ENCODE measurements at places on chromosomes 16 and 17. TPM values are rescaled to one million over a fixed set of nuclear protein-coding genes. Genes with fewer than 3 reads are reported as not detected.

DNA sequence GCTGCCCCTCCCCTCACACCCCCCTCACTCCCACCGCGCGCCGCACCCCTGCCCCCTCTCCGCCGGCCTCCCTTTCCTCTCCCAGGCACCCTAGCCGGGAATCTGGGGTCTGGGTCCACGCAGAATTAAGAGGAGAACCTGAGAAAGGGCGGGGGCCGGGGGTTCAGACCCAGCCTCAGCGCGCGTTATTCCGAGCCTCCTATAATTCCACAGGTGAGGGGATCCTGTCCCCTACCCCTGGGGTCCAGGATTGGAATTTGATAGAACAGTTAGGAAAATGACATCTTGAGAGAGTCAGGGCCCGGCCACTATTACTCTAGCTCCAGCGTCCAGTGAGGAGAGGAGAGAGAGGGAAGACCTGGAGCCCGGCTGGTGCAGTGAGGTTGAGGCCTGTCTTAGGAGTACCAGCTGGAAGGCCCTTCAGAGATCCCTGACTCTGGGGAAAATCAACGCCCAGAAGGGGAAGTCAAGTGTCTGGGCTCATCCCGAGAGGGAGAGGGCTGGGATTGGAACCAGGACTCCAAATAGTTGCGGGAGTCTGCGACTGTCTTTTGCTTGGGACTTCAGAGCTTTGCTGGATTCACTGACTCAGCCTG lies 17.3 kb downstream of the GRB7 start:
- no peak for DNase-seq

DNA sequence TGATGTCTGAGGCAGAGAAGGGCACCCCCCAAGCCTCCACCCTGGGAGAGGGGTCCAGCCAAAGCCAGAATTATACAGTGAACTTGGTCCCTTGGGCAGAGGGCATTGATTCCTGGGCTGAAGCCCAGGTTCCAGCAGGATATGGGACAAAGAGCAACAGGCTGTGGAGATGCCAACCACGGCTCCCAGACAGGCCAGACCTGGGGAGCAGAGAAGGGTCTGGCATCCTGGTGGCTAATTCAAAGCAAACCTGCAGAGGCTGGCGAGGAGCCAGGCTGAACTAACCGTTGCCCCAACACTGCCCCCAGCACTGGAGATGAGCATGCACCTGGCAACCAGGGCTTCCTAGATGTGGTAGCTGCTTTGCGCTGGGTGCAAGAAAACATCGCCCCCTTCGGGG lies 3.0 kb downstream of the CES3 start:
- DNase-seq: no peak

The CREBBP gene
- total RNA-seq: 59.6 TPM

DNA sequence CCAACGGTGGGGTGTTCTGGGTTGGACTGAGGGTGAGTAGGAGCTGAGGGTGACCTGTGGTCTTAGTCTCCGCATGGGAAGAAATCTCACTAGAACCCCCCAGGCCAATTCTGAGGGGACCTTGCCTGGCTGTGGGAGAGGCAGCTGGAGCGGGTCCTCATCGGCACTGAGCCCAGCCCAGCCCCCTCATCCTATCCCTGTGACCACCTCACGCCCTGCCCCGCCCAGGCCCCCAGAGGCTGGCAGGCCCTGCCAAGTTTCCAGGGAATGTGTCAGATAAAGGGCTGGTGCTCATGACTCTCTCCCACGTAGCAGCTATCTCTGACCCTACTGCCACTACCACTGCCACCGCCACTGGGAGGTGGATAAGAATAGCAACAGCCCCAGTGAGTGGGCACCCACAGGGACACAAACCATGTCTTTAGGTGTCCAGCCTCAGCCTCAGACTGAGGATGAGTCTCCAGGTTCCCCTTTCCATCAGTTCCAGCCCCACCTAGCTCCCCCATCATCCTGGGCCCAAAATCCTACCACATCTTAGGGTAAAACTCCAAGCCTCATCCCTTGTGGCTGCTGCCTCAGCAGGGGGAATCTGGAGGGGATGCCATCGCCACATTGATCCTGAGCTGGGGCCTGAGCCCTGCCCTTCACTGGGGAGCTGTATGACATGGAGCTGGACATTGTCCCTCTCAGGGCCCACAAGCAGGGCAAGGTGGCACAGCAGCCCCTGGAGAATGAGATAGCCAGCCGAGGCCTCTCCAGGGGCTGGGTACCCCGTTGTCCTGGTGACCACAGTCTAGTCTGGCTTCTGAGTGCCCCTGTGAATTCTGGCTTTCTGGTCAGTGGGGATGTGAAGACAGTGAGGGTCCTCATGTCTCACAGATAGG lies 14.9 kb downstream of the CDH16 start:
- DNase-seq: no peak

The CCL3 gene
- not detected for total RNA-seq

The CD7 gene
- total RNA-seq: not detected

The CASKIN1 gene
- total RNA-seq: 0.18 TPM

DNA sequence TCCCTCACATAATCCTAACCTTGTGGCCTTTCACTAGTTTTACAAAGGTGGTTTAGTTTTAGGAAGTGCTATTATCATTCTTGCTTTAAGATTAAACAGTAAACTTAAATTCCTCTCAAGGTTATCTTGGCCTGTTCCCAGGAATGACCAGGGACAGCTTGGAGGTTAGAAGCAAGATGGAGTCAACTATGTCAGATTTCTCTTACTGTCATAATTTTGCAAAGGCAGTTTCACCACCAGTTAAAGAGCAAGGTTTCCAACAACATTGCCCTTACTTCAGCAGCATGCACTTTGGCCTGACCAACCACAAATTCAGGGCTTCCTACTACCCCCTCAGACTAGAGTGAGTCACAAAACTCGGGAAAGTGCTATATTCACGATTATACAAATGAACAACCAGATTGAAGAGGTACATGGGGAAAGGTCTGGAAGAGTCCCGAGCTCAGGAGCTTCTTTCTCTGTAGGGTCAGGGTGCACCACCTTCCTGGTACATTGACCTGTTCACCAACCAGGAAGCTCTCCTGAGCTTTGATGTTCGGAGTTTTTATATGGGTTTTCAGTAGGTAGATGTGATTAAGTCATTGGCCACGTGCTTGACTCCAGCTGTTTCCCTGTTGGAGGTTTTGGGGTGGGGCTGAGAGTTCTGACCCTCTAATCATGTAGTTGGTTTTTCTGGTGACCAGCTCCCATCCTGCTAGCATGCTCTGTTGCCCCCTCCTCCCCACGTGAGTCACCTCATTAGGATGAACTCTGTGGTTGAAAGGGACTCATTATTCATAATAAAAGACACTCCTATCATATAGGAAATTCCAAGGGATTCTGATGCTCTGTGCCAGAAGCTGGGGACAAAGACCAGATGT lies 19.4 kb downstream of the RHOT1 start:
- DNase-seq: no peak

GRCh38 chr16:13883881-13884280 lies 36.1 kb upstream of the ERCC4 start:
- no peak for DNase-seq
